Hippocampal formation (tissue), 2 donors: ENCODE measurements at places on chromosomes 7 and 10.

- DNase-seq: no peak
Observed at GRCh38 chr7:152108359-152108758, 82.9 kb downstream of the GALNT11 start.

- no peak for DNase-seq
Observed at GRCh38 chr10:30645340-30645827, 15.8 kb upstream of the LYZL2 start.

- DNase-seq: peak; percentile 59
Observed at GRCh38 chr7:127393368-127394058, 1.0 kb upstream of the ZNF800 start.

- DNase-seq: no peak
Observed at GRCh38 chr7:111985798-111986197, 220.4 kb downstream of the DOCK4 start.

DNA sequence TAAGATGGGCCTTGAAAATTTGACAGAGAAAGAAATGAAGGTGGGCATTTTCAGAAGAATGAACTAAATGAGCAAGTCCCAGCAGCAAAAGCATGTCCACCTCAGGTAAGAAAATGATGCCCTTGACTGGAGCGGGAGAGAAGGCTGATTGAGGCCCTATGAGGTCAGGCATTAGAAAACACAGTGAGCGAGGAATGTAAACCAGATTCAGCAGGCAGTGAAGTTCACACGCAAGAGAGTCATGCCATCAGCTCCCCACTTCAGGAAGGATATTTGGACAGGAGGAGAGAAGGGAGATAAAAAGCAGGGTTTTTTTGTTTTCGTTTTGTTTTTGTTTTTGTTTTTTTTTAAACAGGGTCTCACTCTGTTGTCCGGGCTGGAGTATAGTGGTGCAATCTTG, 166.4 kb downstream of the PPP1R17 start:
- no peak for DNase-seq

GRCh38 chr10:59801171-59801570, 47.9 kb upstream of the MRLN start:
- no peak for DNase-seq

GRCh38 chr7:105325216-105325904, 63.4 kb downstream of the SRPK2 start:
- DNase-seq: no peak

DNA sequence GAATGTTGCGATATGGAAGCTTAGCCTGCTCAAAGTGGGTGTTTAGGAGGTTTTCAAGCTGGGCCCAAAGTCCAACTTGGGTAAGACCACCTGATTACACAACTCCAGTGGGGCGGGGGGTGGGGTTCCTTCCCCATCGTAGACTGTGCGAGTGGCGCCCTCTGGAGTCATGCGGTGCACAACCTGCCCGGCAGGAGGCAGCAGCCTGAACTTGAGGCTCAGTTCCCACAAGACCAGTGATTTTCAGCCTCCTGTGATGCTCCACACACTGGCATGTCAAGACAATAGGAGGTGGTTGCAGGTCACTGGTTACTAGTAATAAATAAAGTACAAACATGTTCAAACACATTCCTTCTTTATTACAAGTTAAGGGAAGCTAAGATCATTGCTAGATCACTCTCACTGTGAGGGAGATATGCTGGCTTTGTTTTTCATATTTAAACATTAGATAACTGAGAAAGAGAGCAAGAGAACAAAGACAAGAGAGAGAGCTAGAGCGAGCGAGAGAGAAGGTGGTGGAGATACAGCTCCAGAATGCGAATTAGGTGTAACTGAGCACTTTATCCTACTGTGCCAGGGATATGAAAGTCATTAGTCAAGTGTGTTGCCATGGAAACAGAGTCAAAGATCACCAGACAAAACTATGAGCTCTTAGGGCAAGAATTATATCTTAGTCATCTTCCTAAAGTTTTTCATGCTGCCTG, 97.4 kb upstream of the BMPER start:
- DNase-seq: no peak
